COLO829 (cell line): ENCODE measurements at places on chromosomes 3 and 15.

DNA sequence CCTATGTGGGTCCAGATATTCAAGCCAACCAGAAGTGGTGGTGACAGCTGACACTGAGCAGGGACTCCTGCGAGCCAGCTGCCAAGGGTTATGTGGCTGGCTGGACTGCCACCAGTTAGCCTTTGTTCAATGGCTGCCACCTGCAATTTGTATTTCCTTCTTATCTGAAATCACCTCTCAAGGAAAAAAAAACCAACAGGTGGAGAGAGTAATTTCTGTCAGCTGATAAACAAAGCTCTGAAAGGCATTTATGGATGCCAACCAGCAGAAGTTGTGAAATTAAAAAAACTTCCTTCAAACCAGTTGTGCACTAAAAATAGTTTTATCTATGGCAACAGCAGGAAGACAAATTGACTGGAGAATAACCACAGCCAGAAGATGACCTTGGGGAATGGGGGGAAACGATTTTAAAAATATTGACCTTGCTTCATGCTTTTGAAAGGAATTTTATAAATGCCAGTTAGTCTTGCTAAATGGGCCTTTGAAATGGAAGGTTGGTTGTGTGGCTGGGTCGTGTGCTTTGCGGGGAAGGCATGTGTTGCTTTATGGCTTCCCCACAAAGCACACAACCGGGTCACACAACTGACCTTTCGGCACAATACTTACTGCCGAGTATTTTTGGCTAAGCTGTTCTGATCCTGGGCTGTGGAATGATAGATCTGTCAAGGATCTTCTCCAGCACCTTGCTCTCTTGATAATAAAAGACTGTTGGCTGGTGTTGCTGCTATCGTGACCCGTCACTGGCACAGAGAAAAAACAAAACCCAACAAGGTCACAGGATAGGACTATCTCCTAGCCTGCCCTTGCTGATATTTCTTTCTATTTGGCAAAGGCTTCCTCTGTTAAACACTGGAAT is 3.5 kb downstream of the MYZAP start:
- no peak for DNase-seq

GRCh38 chr15:45177285-45177684 is 10.5 kb downstream of the SHF start:
- no peak for DNase-seq

- DNase-seq = peak; percentile 24
Observed at GRCh38 chr15:43769584-43770228, 7.1 kb downstream of the ELL3 start.

- DNase-seq = no peak
Observed at GRCh38 chr3:53253707-53254508, 1.9 kb downstream of the TKT start.

DNA sequence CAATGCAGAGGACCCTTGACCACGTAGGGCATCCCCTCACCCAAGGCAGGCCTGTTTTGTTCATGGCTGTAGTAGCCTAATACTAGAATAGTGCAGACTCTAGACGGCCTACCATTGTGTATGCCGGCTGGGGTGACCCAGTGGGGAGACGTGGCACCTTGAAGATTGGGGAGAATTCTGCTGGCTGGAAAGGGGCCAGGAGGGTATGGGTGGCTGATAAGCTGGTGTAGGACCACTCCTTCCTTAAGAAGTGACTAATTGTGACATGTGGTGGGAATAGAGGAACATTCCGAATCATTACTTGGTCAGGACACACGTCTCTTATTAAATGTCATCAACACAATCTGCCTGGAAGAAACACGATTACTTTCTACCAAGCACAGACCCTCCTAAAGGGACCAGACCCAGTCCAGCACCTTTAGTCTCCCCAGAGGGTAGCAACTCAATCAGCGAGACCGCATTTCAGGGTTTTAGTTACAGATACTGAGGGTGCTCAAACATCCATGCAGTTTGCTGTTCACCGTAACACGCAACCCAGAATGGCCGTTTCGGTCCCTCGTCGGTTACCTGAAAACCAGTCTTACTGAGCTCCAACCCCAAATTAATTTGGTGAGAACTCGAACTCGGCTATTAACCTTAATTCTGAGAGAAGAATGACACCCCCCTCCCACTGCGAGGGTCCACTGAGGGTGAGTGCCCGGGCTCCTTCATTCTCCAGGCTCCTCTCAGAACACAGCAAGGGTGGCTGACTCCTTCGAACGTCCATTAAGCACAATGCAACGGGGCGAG is 1.6 kb upstream of the KLF13 start:
- DNase-seq = no peak

GRCh38 chr3:42667096-42667522 is 13.6 kb downstream of the ZBTB47 start:
- DNase-seq = no peak

DNA sequence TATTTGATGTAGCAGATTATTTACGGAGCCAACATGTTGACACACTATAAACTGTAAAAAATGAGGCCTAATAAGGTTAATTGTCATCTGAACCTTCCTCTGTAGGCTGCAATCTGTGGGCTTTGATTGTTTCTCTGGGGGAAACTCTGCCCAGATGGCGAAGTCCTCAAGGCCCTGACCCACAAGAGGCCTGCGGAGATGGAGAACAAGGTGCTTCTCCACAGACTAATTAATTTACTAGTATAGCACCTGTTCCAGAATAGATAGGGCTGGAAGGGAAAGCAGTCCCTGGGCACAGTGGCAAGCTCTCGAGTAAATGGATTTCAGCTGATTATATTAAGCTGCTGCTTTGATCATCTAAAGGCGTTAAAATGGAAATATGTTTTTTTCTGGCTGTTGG is 338.8 kb upstream of the DNAJC19 start:
- no peak for DNase-seq
